ENCODE measurements at places on chromosomes 2 and 18.

GRCh38 chr2:119112770-119113488 is 45.6 kb downstream of the C1QL2 start:
- no peak for DNase-seq

DNA sequence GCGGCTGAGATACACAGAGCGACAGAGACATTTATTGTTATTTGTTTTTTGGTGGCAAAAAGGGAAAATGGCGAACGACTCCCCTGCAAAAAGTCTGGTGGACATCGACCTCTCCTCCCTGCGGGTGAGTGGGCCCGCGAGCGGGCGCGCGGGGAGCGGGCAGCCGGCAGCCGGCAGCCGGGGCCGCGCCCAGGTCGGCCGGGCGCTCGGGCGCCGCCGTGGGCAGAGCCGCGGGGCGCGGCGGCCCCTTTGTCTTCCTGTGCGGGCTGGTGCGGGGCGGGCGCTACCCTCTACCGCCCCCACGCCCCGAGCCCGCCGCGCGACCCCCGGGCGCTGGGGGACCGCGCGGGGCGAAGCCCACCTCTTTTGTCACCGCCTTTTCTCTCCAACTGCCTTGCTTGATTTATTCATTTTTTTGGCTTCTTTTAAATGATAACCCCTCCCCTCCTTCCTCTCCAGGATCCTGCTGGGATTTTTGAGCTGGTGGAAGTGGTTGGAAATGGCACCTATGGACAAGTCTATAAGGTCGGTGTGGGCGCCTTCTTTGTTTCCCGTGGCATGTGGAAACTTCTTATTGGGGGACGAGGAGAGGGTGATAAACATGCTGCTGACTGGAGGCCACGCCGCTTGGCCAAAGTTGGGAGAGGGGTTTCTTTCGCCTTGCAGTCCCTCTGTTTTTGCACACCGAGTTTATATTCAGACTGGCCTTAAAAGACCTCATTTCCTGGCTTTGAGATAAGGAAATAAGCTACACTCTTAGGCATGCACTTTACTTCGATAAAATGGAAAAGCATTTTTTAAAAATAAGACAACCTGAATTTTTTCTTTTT is 722 bp downstream of the MAP4K4 start:
- no peak for DNase-seq

- no peak for DNase-seq
Measured at GRCh38 chr2:209331291-209331844, 92.5 kb upstream of the MAP2 start.

- no peak for DNase-seq
Measured at GRCh38 chr18:3323900-3324299, 62.0 kb downstream of the MYL12B start.

DNA sequence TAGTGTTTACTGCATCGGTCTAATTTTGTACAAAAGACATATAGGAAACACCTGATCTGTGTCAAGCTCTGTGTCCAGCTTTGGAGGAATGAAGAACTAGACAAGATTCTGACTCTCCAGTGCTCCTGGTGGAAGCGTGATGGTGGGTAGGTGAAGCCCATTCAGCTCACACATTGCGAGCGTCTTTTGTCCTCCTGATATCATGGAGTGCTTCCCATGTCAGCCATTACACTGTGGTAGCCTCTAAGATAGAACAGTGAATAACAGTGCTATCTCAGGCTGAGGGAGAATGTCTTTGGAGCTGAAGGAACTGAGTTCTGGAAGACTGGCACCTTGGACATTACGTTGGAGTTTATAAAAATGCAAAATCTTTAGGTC is 350.2 kb downstream of the CYRIA start:
- no peak for DNase-seq

DNA sequence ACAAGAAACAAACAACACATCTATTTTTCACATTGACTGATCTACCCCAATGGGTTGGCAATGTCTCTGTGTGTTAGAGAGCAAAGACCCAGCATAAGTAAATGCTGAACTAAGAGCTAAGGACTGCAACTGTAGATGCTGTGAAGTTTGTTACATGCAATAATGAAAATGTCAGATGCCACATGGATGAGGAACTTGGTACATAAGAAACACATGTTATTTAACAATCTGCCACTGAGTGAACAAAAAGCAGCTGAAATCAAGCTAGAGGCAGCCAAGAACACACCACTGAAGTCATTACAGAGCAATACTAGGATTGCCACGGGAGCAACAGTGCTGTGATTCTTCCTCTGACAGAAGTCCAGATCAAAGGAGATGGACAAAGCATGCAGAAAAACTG is 389.4 kb downstream of the CDH2 start:
- no peak for DNase-seq

DNA sequence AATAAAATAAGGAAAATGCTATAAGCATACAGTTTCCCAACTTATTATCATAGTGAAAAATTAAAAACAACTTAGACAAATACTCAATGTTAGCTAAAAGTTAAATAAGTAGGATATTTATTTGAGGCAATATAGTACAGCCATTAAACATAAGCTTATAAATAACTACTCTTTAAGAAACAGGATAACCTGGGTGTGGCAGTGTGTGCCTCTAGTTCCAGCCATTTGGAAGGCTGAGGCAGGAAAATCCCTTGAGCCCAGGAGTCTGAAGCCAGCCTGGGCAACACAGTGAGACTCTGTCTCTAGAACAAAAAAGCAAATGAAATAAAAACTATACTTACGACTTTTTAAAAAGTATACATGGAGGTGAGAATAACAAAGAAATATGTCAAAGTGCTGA is 39.7 kb downstream of the VIL1 start:
- DNase-seq: no peak

GRCh38 chr18:34639687-34640086 is 70.4 kb upstream of the DTNA start:
- DNase-seq: no peak

- no peak for DNase-seq
Measured at GRCh38 chr2:157326698-157327097, 1.1 kb upstream of the ERMN start.

DNA sequence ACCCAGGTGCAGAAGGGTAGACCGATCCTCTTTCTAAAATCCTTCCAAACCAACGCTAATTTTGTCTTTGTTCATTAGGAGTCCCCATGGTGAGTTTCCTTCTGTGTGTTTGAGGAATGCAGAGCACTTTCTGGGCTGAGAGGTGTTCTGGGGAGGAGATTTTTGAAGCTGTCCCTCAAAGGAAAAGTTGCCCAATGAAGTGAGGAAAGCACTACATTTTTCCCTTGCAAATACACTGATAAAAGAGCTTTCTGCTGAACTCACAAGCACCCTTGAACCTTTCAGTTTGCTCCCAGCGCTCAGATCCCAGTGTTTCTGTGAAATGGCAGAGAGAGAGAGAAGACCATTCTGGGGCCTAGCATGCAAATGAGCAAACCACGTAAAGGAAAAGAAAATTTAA is 299.6 kb upstream of the FANCL start:
- DNase-seq: no peak

- no peak for DNase-seq
Measured at GRCh38 chr18:77677536-77677935, 427.9 kb downstream of the GALR1 start.

GRCh38 chr2:39648580-39648979 is 17.1 kb upstream of the TMEM178A start:
- no peak for DNase-seq

All from CD4-positive, alpha-beta T cell treated with Interferon alpha-2 for 1 hour (primary cell).